ENCODE measurements at places on chromosomes 11 and 22.

GRCh38 chr11:112963368-112963955 is 2.2 kb downstream of the NCAM1 start:
- DNase-seq: no peak

DNA sequence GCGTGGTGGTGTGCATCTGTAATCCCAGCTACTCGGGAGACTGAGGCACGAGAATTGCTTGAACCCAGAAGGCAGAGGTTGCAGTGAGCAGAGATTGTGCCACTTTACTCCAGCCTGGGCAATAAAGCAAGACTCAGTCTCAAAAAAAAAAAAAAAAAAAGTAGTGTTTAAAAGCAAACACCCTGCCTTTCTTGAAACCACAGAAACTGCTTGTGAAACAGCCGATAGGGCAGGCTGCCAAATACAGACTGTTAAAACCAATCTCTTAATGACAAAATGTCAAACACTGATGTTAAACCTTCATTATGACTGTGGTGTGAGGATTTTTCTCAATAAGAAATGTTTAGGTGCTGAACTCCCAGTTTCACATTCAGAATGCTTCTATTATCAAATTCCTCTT is 27.3 kb downstream of the MARK2 start:
- peak; percentile 25 for DNase-seq

- DNase-seq: no peak
Observed at GRCh38 chr22:41524251-41524661, 20.0 kb downstream of the POLR3H start.

- DNase-seq: no peak
Observed at GRCh38 chr11:66595245-66595904, 2.4 kb downstream of the CCS start.

DNA sequence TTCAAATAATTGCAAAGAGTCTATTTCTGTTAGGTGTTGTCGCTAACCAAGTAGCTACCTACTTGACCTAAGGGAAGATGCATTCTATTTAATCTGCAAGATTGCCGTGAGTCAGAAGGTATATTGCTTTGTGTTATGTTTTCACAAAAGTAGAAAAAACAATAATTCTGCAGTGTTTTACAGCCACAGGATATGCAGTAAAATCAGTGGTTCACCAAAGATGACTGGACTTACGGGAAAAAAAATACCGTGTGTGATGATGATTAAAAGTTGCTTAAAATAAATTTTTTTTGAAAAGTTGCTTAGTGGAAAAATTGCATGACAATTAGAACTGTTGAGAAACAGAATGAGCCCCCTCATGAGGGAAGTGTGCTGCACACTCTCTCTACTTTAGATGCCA is 209.1 kb downstream of the DDX10 start:
- DNase-seq: no peak

GRCh38 chr11:123745764-123746451 is 4.4 kb upstream of the ZNF202 start:
- no peak for DNase-seq

DNA sequence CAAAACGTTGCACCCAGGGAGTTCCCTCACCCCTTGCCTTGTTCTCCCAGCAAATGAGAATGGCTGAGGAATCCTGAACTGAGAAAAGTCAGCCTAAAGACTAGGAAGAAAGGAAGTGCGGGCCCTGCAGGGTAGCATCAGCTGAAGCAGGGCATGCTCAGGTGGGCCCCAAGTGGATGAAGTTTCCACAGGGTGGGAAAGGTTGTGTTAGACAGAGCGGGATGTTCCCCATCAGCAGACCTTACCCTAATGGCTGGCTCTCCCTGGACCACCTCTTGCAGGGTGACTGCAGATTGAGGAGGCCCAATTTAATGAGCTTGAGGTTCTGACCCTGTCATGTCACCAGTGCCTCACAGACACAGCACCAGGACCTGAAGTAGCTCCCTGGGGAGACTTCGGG is 81.5 kb upstream of the MYOD1 start:
- no peak for DNase-seq

- no peak for DNase-seq
Observed at GRCh38 chr11:119671051-119671450, 57.9 kb downstream of the NECTIN1 start.

GRCh38 chr11:73167363-73167954 is 25.3 kb upstream of the FCHSD2 start:
- no peak for DNase-seq

All from stimulated activated CD8-positive, alpha-beta memory T cell treated with anti-CD3 and anti-CD28 coated beads, Interleukin-4, amount 100 ng/mL, for 1 hour (primary cell).